ENCODE measurements at places on chromosomes 1 and 21.

DNA sequence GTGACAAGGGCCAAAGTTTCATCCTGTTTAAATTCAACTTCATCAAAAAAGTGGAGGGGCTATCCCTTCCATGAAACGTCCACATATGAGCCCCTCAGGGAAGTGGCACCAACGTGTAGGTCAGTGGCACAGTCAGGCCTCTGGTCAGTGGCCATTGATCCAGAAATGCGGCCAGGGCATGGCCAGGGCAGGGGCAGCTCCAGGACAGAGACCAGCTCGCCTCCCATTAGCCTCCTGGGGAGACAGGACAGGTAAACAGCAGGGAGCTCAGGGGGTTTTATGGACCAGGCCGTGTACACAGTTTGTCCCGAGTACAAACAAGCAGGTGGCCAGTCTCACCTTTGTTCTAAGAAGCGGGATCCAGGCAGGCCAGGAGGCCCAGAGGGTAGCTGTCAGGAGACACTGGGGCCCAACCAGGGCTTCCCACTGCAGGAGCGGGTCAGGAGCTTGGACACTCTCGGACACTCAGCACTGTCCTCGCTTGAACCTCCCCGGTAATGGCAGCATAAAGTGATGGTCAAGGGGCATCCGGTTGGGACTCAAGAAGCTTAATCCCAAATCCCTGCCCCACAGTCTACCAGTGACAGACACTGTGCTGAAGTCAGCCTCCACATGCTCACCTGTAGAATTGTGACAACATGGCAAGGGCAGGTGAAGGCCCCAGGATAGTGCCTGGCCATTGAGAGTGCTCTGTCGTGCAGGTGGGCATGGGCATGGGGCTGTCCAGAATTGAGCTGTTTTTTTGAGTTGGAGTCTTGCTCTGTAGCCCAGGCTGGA is 144.1 kb upstream of the ERRFI1 start:
- no peak for DNase-seq

DNA sequence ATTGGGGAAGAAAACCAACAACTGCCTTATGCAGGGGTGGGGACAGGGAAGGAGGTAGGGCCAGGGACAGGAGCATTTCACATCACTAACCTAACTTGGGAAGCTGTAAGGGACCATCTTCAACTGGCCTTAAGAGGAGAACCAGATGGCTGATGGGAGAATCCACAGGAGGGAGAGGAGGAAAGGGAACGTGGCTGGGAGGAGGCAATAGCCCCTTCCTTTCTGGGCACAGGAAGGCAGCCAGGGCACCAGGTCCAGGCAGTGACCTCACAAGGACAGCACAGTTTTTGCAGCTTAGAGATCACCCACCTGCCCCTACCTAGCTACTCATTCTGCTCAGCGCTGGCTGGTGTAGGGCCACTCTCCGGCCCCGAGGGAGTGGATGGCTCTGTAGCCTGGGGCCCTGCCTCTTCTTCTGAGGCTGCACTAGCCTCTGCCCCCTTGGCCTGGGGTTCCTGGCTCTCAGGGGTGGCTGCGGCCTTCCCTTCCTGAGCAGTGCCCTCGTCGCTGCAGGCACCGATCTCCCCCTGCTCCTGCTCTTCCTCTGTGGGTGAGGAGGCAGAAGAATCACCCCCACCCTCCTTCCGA is 1.7 kb downstream of the MARCKSL1 start:
- DNase-seq, result no peak

- no peak for DNase-seq
These were observed 3.4 kb upstream of the PEX10 start for GRCh38 chr1:2415801-2416208.

- peak; percentile 84 for DNase-seq
These were observed 14.4 kb upstream of the ERVH48-1 start for GRCh38 chr21:42939582-42940413.

DNA sequence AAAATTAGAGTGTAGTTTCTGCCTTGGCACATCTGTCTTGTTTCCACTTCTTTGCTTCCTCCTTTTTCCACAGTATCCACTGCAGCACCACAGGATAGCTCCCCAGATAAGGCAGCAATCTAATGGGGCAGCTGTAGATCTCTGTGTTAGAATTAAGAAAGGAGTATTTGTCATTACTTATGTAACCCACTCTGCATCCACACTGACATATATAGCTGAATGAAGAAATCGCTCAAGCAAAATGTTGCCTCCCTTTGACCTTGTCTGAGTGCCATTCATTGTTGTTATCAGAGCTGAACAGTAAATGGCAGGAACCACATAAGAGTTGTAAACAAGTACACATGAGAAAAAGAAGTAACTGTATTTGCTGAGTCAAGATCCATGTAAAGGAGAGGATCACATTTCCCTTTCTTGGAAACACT is 45.9 kb upstream of the DPH5 start:
- DNase-seq, result no peak

- no peak for DNase-seq
These were observed 317.1 kb upstream of the PROX1 start for GRCh38 chr1:213670692-213671023.

DNA sequence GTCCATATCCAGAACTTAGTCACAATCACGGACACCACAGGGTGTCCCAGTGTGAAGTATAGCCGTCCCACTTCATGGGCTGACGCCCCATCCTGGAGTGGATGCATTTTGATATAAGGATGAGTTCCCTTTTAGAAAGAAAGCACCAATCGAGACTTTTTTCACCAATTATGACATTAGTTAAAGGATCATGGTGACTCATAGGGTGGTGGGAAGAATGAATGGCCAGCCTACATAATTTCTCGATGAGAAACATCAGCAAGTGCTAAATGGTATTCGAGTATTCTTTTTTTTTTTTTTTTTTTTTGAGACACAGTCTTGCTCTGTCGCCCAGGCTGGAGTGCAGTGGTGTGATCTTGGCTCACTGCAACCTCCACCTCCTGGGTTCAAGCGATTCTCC is 38.5 kb upstream of the USP1 start:
- peak; percentile 39 for DNase-seq

GRCh38 chr1:113191579-113192076 is 118.6 kb downstream of the LRIG2 start:
- DNase-seq, result peak; percentile 36

DNA sequence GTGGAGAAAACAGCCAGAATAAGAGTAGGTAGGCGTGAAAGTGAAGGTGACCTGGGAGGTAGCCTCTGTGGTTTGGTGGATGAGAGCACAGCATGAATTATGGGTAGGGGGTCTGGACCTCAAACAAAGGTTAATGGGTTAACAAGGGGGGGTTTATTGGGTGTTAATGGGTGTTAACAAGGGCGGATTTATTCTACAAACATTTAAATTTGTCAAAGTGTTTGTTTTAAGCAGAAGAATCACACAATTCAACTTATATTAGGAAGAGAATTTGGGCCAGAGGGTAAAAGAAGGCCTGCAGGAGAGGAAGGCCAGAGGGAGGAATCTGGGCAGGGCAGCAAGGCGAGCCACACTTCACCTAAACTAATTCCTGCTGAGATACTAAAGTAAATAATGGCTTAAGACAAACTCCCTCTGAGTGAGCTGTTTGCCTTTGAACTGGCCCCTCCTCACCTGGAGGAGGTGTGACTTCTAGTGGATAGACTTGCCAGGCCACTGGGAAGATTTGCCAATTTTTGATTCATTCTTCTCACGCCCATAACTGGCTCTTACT is 191.7 kb downstream of the GIPC2 start:
- DNase-seq, result peak; percentile 76

GRCh38 chr1:15323351-15323988 is 76.4 kb downstream of the FHAD1 start:
- DNase-seq, result no peak

- DNase-seq, result no peak
These were observed 1169.2 kb upstream of the B3GALT2 start for GRCh38 chr1:194355488-194356106.

DNA sequence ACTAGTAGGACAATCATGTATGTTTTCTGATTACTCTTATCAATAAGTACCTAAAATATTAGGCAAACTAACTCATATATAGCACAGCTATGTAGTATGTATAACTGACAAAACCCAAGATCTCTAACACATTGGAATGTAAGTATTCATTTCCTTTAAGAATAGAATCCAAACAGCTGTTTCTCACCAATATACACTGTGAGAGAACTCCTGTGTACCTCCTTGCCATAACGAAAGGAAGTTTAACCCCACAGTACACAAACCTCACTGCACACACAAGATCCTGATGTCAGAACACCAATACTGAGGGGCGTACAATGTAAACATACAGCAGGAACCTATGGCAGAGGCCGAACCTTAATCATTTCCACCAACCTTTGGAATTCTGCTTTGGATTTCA is 113.0 kb downstream of the SMYD3 start:
- DNase-seq, result no peak

DNA sequence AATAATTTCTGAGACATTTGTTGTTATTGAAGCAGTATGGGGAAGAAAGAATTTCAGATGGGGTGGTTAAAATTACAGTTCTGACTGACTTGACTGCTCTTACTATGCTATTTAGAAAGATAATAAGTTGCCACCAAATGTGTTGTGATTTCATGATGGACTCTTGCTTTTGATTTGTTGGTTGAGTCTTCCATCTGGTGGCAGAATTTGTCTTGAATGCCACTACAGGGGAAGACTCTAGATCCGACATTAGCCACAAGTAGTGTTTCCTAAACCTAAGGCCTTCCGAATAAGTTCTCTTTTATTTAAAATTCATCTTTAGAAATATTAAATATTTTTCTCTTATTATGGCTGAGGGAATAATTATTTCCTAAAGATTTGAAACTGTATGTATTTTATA is 190.9 kb upstream of the ADGRL4 start:
- no peak for DNase-seq

DNA sequence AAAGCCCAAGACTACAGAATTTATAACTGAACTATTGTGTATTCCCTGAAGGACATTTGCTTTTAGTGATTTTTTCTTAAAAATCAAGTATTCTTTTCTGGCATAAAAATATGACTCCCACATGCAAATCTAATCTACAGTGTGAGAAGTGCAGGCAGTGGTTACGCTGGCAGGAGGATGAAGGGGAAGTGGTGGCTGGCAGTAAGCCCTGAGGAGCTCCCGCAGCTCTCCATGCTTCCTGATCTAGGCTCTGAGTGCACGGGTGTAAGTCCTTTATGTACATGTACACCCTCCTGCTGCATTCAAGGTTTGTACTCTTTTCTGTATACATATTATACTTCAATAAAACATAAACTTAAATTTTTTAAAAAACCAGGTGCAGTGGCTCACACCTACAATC is 67.5 kb upstream of the PRDX6 start:
- no peak for DNase-seq

DNA sequence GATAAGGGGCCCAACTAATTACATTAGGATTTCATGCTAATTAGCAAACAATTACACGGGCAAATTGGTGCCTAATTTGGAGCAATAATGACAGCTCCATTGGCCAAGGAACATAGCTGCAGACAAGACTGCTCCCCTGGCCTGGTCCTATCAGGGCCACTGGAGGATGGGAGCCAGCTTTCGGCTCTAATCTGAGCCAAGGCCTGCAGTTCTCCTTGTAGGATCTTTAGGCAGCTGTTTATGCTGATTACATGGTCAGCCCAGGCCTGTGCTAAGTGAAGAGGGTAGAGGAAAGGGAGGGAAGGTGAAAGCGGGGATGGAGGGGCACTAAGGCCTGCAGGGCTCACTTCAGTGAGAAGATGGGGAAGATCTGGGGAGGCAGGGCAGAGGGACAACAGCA is 12.4 kb upstream of the ADGRB2 start:
- no peak for DNase-seq

- DNase-seq, result no peak
These were observed 10.8 kb downstream of the LRRC8D start for GRCh38 chr1:89831462-89832120.

DNA sequence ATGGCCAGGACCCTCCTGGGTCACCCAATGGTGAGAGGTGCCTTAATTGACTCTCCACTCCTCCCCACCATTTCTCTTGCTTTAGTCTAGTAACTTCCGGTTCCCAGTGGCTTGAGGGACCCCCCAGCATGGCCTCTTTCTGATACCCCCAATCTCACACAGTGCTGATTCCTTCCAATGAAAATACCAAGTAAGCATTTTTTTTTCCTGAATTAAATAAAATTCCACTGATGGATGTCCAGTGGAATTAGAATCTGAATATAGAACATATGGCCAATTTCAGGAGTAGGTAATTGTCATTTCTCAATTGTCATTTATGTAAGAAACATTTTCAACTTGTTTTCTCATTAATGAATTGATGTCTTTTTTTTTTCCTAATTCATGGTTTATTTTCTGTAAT is 9.5 kb downstream of the NOS1AP start:
- DNase-seq, result no peak

- no peak for DNase-seq
These were observed 4.3 kb downstream of the PIK3CD start for GRCh38 chr1:9655836-9656235.

DNA sequence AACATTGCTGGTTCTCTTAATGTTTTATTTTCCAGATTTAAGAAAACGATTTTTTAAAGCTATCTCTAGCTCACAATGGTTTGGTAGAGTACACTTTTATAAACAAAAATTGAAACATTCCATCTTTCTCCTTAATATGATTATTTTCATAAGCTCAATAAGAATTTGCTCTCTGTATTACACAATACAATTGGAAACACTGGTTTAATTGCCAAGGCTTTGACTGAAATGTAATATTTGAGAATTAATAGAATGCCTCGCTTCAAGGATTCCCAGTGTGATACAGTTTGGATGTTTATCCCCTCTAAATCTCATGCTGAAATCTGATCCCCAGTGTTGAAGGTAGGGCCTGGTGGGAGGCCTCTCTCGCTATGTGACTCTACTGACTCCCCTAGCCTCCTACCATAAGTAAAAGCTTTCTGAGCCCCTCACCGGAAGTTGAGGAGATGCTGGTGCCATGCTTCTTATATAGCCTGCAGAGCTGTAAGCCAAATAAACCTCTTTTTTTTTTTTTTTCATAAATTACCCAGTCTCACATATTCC is 67.4 kb downstream of the DDAH1 start:
- no peak for DNase-seq

GRCh38 chr1:210937846-210938245 is 196.1 kb downstream of the KCNH1 start:
- DNase-seq, result no peak

- DNase-seq, result no peak
These were observed 27.8 kb upstream of the STUM start for GRCh38 chr1:226520640-226521355.

- no peak for DNase-seq
These were observed 2.9 kb downstream of the IPO13 start for GRCh38 chr1:43949678-43950077.

- no peak for DNase-seq
These were observed 28.5 kb downstream of the MGST3 start for GRCh38 chr1:165659581-165659895.

DNA sequence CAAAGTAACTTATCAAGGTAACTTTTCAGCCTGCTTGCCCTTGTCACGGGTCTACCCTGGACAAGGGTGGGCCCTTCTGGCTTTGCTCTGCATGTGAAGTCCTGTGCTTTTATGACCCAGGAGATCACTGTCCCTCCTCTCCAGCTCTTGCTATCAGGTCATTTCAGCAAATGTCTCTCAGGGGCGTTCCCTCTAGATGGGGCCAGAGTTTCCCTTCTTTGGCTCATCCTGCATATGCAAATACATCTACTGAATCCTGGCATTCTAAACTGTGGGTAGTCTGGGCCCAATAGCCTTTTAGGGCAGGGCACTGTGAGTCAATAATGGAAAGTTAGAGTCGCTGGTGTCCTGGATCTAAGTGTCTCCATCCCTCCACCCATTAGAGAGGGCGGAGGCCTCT is 366.9 kb upstream of the USP24 start:
- DNase-seq, result no peak
